Memory B cell (primary cell): ENCODE measurements at places on chromosomes 2 and 18.

DNA sequence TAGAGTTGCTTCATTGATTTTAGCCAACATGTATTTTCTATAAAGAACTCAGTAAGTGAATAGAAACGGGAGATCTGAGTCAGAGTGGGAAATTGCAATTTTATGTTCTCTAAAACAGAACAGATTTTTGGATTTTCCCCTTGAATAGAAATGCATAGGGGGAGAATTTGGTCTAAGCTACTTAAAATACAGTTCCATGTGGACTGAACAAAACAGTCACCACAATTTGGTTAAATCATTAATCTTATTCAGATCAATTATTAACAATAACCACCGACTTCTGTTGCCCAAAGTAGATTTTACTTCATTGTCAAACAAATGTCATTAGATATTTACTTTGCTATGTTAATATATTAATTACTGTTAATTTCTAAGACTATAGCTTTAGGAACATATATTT, 107.7 kb downstream of the SCG2 start:
- no peak for DNase-seq

GRCh38 chr2:242063850-242064249, 194.3 kb downstream of the RTP5 start:
- no peak for DNase-seq

GRCh38 chr2:170660409-170660808, 54.7 kb upstream of the SP5 start:
- DNase-seq, result no peak

GRCh38 chr2:10812362-10813162, at the start of gene PDIA6:
PDIA6 (minus strand) TSS chr2:10812785; CDS start chr2:10812696, 89 bp downstream.
- peak; percentile 96 for DNase-seq

DNA sequence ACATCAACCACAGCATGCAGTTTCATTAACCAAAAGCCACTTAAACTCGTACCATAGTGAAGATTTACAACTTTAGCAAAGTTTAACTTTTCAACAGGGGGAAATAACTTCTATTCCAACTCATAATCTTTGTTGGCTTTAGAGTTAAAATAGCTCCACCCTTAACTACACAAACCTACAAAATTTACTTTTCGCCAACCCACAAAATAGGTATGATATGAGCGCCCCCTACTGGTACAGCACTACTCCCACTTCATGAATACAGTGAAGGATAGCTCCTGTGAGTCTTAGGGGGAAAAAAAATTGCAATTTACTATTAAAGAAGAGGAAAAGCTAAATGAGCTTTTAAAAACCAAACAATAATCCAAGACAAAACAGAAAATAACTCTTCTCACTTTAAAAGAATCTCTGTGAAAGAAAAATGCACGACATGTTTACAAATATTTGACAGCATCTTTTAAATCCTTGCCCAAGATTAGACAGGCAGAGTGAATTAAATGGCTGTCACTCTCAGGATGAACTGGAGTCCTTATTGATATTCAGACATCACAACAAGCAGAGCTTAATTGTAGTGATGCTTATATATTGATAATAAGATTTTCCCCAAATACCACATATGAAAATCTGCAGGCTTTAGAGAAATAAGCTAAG, 32.2 kb downstream of the TMEFF2 start:
- peak; percentile 67 for DNase-seq

DNA sequence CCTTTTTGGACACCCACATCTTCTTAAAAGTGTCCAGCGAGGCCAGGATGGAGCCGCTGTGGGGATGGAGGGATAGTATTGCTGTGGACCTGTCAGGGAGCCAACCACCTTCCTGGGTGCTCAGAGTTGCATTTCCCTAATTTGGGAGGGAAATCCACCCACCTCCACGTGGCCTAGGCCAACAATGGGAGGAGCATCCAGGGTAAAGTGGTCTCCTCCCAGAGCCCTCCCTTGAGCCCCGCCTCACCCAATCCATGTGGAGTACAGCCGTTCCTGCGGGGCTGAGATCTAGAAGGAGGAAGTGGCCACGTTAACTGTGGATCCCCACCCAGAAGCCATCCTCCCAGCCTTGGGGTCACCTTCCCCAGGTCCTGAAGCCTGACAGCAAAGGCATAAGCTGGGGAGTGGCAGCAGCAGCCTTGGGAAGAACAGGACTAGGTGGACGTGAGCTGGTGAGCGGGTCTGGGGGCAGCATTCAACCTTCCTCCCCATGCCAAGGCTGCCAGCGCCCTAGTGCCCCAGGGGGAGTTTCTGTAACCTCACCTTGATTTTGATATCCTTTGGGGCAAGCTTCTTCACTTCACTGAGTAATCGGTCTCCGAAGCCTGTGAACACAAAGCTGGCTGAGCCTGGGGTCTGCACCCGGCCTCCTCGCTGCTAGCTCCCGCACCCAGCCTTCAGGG, 6.8 kb downstream of the ACTR1B start:
- DNase-seq, result no peak

DNA sequence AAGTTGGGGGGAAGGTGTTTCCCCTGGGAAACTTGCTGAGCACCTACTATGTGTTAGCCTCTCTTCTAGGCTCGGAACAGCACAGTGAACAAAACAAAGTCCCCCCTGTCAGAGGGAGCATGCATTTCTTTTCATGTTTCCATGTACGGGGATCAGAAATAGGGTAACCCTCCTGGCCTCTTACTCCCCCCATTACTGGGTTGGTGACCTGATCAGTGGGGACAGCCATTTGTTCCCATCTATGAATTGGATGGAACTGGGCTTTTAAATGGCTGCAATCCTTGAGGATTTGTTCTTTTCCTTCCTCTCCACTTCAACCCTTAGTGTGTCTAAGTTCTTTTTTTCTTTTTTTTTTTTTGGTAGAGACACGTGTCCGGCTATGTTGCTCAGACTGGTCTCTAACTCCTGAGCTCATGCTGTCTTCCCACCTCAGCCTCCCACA, 13.7 kb downstream of the NCL start:
- DNase-seq, result no peak

DNA sequence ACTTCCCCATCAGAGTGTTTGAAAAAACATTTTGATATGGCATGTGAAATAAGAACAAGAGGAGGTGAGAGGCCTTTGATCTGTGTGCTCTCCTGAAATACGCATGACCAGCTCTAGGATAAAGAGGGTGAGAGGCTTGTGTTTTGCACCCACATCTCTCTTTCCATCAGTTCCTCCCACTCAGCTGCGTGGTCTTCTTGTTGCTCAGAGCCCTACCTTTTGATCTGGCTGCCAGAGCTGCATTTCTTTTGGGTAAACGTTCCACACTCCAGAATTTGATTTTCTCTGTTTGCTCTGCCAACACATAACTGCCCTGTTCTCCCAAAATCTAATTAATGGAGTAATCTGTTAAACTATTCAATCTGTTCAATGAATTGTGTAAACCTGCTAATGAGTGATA, 72.0 kb upstream of the FN1 start:
- DNase-seq, result no peak

DNA sequence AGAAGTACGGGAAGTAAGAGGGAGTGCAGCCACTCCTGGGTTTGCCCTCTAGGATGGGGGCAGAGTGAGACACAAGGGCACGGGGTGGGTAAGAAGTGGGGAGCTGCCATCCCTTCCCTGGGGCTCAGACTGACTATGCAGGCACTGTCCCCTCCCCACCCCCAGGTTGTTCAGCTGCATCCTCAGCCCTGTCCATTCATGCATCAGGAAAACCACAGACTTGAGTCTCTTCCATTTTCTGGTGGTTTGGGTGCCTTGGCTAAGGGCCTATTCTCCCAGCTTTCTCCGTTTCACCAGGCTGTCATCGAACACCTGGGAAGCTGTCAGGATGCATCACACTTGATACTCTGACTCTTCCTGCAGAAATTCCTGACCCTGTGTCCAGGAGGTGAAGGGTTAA, 111.9 kb downstream of the TFCP2L1 start:
- DNase-seq, result no peak
